Vagina (tissue), 2 donors: ENCODE measurements at places on chromosomes 7 and 10.

GRCh38 chr10:61465901-61466632 lies 12.9 kb upstream of the TMEM26 start:
- DNase-seq: no peak

DNA sequence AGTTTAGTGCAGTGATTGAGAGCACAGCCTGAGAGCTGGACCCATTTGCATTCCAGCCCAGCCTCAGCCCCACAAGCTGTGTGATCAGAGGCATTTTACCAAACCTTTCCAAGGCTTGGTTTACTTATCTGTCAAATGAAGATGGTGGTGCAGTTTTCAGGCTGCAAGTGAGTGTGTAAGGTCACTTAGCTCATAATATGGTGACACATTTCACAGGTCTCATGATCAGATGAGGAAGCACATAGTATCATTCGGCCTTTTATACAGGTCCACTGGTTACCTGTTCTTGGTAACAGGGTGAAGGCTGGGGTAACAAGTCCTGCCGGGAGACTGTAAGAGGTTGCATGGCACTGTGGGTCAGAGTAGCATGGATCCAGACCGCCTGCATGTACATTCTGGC lies 371.7 kb downstream of the LRMDA start:
- no peak for DNase-seq

DNA sequence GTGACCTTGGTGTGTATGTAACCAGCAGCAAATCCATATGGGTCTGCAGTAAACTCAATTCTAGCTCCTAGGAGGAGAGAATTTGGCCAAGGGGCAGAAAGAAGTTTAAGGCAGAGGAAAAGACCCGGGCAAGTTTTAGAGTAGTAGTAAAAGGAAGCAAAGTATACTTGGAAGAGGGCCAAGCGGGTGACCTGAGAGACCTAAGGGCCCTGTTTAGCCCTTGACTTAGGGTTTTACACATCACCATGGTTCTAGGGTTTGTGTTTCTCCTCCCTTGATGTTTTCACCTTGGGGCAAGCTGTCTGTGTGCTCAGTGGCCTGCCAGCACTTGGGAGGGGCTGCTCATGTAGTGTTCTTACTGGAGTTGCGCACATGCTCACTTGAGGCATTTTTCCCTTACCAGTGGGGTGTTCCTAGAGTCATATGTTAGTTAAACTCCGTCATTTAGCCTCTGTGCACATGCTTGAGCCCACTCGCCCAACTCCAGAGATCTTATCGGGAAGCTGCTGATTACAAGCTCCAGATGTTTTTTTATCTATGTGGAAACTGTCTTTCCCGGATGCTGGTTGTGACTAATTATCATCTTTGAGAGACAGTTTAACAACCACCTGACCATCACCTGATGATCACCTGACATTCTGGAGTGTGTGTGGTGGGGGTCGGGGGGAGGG lies 137.6 kb upstream of the PRSS1 start:
- DNase-seq: no peak

DNA sequence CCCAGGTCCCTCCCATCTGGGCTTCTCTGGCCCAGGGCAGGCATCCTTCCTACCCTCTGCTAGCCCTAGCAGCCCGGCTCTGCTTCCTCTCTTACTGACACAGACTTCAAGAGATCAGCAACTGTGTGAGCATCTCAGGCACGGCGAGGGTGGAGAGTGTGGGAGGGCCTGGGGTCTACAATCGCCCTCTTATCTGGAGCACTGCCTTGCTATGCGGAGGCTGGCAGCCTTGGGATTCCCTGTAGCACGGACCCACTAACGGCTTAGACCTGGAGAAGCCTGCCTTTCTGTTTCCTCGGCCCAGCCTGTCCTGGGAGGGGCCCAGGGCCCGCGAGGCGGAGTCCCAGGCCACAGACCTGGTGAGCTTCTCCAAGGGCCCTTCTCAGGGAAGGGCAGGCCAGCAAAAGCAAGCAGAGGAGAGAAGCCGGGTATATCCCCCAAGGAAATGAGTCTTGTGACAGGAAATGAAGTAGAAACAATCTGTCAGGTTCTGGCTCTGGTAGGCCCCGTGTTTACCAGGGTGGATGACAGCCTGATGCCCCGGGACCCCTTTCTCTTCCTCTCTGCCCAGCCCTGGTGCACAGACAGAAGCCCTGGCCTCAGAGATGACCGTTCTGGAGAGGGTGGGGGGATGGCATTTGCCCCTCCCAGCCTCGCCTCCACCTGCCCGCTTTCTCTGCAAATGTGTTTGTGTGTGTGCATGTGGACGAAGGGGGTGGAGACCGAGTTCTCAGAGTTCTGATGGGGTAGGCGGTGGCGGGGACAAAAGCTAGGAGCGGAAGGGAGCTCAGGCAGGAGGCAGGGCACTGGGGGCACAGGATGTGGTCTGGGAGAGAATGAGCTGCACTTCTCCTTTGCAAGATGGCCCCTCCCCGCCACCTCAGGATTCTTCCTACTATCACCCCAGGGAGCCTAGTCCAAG lies 2.5 kb downstream of the LRCH4 start:
- DNase-seq: no peak

GRCh38 chr7:24896031-24896501 lies 83.9 kb downstream of the OSBPL3 start:
- DNase-seq: no peak

DNA sequence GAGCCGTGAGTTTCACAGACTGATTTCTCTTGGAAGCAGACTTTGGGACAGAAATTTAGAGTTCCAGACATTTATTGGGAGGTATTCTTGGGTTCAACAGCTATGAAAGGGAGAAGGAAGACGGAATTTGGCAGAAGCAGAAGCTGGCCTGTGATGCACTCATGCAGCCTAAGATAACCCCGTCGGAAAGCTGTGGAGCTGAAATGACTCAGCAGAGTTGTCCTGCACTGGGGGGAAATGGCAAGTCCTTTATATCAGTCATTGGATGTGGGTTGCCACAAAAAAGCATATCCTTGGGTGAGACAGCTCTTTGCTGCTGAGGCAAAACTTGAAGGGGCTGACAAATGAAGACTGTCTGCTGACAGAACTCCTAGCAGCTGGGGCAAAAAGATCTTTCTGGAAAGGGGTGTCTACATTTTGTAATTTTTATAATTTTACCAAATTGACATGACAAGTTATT lies 11.5 kb upstream of the MICU1 start:
- DNase-seq: no peak

DNA sequence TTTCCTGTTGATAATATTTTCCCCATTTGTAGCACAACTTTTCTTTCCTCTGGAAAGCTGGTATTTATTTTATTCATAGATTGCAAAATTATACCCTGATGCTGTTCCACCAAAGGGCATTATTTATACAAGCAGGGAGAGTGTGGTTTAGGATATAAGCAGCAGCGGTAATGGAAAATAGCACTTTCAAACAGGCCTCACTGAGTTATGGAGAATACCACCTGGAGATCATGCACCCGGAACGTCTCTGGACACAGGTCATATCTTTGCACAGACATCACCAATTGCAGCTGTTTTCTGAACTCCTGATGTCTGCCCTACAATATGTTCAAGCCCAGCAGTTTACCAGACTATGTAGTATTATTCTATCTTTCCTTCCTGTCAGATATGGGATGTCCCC lies 2.0 kb upstream of the CALD1 start:
- DNase-seq: no peak

DNA sequence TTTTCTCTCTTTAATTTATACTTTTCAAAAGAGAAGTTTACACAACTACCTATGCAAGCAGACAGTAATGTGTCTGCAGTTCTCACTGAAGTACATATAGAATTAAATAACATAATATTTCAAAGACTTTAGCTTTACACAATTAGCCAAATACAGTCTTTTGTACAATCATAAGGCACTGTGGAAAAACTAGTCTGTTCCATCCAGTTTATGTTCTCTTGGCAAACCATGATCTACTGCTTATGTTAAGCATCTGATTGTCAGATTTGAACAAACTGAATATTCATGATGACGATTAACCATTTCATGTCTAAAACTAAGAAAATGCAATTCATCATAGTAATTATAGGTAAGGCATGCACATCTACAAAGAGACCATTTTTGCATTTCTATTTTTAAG lies 842 bp downstream of the SEMA3A start:
- no peak for DNase-seq

- DNase-seq: peak; percentile 97
Observed at GRCh38 chr7:48088559-48089045, 463 bp upstream of the UPP1 start.

DNA sequence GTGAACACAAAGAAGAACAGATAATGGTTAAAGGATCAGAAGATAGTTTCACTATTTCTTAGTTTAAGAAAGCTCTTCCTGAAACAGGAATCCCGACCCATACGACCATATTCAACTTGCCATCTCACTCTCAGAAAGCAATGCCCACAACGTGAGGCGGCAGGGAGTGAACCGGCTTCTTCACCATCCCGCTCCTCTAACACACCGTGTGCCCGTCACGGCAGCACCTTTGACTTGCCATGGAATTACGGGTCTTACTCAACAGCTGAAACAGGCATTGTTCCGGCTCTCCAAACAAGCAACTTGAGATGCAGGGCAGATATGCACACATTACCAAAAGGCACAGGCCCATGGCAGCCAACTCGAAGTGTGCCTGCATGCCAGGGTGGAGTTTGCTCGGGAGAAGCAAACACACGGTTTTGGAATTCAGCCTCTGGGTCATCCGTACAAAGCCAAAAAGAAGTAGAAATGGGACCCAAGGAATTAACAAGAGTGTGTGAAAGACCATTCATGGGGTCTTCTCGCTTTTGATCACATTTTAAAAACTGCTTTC lies 293.6 kb downstream of the DNAJB6 start:
- DNase-seq: no peak

DNA sequence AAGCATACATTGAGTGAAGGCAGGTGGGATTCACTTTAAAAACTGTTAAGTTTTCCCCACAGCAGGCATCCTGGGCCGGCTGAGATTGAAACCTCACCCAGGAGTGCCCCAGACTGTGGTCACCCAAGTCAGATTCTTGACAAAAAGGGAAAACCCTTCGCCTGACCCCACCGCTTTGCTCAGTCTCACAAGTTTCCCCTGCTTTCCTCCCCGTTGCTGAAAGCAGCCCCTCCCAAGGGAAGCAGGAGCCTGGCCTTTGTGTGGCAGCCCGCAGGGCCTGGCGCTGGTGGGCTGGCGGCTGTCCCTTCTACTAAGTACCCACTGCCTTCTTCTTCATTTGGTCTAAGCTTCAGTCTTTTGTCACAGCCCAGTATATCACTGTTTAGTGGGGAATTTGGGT lies 16.0 kb downstream of the RNF32 start:
- DNase-seq: no peak

DNA sequence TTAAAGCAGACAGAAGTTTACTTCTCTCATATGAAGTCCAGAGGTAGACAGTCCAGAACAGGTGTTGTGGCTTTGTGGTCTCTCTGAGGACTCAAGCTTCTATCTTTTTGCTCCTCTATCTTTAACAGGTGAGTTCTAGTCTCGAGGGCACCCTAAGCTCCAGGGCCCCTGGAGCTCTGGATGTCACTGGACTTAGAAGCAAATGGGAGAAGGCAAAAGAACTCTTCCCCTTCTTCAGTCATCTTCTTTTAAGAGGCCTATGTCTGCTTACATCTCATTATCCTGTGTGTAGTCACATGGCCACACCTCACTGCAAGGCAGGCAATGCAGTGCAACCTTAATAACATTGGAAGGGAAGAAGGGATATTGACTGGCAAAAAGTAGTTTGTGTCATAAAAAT lies 61.6 kb downstream of the ADCYAP1R1 start:
- no peak for DNase-seq

DNA sequence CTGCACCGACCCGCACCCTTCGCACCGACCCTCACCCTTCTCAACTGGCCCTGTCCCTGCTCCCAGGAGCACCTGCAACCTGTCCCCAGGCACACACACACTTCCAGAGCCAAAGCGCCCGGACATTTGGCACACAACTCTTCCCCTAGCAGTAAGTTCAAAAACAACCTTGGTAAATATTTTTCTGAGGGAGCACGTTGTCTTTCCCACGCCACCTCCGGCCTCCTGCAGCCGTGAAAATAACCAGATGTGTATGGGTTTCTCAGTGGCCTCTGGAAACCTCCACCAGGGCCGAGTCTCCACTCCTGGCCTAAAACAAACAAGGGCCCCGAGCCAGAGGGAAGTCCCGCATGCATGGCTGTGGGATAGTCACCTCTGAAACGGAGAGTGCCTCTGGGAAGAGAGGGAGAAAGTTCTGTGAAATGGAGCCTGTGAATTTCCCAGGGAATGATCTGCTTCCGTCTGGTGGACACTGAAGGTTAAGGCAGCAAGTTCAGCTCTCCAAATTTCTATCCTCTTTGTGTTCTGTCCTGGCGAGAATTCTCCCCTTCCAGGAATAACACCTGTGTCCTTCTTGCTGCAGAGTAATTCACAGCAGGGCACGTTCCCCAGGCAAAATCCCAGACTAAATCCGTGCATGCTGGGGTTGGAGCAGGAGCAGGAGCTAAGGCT lies 15.8 kb downstream of the PODXL start:
- no peak for DNase-seq

- DNase-seq: no peak
Observed at GRCh38 chr7:1536743-1537534, 6.4 kb downstream of the MAFK start.

GRCh38 chr7:128093614-128094570 lies 62.7 kb upstream of the LRRC4 start:
- DNase-seq: no peak

GRCh38 chr10:624605-625332 lies 64.7 kb downstream of the DIP2C start:
- DNase-seq: no peak

DNA sequence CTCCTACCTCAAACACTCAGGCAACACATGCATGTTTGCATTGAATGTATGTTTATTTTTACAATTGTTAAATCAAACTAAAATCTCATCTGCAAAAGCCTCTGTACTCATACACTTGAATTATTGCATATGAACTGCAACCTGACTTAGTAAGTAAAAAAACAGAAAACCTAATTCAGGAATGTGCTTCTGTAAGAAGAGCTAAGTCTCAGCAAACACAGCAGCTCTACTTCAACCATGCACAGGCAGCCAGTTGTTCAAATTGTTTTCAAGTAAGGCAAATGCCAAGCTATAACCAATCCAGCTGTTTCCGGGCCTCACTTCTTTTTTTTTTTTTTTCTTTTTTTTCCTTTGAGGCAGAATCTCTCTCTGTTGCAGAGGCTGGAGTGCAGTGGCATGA lies 93.5 kb upstream of the MALRD1 start:
- DNase-seq: no peak

GRCh38 chr10:83723080-83723479 lies 416.2 kb upstream of the GHITM start:
- DNase-seq: no peak
